Cerebellar nuclear complex (tissue), 1 donor: ENCODE measurements at places on chromosomes 1 and 21.

DNA sequence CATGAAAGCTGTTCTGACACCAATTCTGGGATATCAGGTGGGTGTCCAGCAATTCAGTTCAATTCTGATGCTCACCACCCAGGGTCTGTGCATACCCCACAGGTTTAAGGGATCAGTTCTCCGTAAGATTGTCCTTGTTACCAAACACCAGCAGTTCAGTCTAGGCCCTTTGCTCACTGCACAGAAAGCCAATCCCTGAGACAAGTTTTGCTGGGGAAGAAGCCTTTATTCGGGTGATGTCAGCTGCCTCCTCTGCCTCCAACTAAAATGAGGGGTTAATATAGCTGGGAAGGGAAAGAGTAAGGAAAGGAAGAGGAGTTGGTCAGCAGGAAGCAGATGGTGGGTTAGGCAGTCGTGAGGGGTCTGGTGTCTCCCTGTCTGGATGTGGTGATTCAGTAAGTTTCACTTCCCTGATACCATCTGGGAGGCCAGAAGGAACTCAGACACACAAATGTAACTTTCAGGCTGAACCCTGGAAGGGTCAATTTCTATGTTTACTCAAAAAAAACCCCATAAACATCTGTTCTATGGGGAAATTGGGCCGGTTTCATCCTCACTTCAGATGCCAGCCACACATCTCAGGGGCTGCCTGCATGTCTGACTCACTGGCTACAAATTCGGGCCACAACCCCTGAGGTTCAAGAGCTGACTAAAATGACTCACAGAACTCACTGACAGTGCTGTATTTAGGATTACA lies 83.3 kb upstream of the PGBD5 start:
- DNase-seq = no peak

DNA sequence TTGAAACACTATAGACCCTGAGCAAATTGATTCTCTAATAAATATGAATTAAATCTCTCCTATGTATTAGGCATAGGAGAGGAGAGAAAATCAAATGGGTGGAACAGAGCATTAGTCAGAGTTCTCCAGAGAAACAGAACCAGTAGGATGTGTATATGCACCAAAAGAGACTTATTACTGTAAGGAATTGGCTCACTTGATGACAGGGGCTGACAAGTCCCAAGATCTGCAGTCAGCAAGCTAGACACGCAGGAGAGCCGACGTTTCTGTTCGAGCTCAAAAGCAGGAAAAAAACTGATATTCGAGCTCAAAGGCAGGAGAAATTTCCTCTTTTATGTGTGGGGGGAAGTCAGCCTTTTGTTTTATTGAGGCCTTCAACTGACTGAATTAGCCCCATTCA lies 259.2 kb upstream of the KAZN start:
- DNase-seq = no peak

DNA sequence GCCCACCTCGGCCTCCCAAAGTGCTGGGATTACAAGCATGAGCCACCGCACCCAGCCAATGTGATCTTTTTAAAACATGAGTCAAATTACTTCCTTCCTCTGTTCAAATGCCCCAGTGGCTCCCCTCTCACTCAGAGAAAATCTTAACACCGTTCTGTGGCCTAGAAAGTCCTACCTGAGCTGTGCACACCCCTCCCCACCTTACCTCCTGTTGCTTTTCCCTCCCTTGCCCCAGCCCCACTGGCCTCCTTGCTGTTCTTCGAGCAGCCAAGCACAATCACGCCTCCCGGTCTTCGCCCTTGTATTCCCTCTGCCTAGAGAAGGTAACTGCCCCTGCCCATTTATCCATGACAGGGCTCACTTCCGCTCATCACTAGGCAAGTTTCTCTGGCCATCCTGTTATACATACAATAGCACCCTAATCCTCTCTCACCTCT lies 62.6 kb upstream of the RPL11 start:
- no peak for DNase-seq

- DNase-seq = no peak
Observed at GRCh38 chr1:67894981-67895735, 61.9 kb upstream of the GNG12 start.

- no peak for DNase-seq
Observed at GRCh38 chr1:14182856-14183255, 415.6 kb upstream of the KAZN start.

GRCh38 chr1:53631622-53632310 lies 107.2 kb downstream of the GLIS1 start:
- no peak for DNase-seq

DNA sequence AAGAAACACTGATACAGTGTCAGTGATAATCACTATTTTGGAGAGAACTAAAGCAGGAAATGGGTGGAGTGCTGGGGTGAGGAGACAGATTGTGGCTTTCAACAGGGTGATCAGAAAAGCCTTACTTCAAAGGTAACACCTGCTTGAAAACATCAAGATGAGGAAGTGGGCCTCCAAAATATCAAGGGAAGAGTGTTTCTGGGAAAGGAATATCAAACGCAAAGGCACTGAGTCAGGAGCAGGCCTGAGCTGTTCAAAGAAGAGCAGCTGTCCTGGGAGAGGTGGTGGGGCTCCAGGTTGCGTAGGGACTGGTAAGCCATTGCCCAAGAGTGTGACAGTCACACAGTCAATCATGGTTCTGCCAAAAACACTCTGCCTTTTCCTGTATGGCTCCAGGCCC lies 47.1 kb upstream of the ATP1A1 start:
- DNase-seq = no peak

DNA sequence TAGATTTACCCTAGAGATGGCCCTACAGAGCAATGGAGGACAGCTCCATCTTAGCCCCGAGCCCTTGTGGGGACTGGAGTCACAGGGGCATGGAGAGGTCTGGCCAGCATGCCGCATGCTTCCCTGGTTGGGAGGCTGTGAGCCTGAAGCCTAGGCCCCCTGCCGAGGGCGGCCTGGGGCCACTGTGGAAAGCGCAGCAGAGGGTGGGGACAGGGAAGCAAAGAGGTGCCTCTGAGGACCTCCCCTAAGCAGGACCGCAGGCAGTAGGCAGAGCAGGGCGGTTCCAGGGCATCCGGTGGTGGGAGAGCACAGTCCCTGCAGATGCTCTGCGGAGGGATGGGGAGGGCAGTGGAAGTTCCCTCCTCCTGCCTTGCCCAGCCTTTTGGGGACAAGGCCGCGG lies 26.5 kb upstream of the PEF1 start:
- no peak for DNase-seq

DNA sequence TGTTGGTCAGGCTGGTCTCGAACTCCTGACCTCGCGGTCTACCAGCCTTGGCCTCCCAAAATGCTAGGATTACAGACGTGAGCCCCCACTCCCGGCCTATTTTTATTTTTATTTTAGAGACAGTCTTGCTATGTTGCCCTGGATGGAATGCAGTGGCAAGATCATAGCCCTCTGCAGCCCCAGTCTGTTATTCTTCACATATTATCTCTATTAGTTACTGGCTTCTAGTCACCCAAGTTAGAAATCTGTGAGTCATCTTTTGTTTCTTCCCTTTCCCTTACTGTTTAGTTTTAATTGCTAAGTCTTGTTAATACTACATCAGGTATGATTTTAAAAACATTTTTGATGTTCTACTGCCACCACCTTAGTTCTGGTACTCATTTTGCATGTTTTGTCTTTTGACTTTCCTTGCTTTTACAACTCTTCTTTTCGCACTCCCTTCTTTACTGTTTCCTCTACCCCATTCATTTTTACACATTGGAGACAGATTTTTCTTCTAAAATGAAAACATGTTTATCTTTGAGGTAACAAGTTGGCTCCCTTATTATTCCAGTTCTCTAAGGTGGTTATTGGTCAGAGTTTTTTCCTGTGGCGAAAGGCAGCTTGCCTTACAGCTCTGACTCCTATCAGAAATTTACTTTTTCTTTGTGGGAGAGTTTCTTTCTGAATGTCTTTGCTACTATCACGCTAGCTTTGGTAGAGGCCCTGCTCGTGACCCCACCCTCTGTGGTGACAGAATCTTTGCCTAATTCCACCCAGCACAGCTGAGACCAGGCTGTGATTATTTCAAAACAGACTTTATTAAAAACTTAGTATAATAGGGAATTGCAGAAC lies 19.5 kb downstream of the ZMYM4 start:
- DNase-seq = no peak
